NCI-H748 treated with DMSO at 0.1 percent for 48 hours (cell line): ENCODE measurements at places on chromosomes 3 and 15.

GRCh38 chr3:177833332-177833731, 636.0 kb upstream of the TBL1XR1 start:
- peak; percentile 82 for DNase-seq

- no peak for DNase-seq
These were observed 46.5 kb downstream of the BSN start for GRCh38 chr3:49600781-49601180.

DNA sequence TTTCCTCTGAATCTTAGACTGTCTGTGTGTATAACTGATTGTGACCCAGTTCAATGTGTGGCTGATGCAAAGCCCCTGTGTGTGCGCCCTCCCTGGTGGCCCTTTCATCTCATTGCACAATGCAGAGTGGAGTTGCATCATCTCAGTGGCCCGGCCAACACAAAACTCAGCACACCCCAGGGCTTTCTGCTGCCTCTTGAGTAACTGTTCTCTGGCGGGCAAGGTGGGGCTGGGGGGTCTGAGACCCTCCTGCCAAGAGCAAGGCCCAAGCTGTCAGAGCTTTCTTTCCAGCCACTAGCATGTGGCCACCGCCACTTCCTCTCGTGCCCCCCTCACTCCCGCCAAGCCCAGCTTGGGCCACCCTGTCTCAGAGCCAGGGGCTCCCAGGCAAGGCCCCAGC, 80.7 kb upstream of the ALDH1L1 start:
- no peak for DNase-seq

DNA sequence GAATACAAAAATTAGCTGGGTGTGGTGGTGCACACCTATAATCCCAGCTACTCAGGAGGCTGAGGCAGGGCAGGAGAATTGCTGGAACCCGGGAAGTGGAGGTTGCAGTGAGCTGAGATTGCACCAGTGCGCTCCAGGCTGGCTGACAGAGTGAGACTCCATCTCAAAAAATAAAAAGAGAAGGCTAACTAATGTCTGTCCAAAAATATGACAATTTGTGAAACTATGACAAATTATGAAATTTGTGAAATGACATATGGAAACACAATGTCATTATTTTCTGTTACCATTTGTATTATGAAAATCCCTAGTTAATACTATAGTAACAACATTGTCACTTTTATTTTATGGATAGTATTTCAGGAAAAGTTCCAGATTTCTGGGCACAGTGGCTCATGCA, 1306.3 kb upstream of the EPHA6 start:
- no peak for DNase-seq

GRCh38 chr3:31621314-31621713, 88.6 kb downstream of the STT3B start:
- DNase-seq, result no peak

- no peak for DNase-seq
These were observed 98.2 kb downstream of the HHLA2 start for GRCh38 chr3:108394563-108394962.

- no peak for DNase-seq
These were observed 24.4 kb upstream of the ABHD10 start for GRCh38 chr3:111954228-111954990.

DNA sequence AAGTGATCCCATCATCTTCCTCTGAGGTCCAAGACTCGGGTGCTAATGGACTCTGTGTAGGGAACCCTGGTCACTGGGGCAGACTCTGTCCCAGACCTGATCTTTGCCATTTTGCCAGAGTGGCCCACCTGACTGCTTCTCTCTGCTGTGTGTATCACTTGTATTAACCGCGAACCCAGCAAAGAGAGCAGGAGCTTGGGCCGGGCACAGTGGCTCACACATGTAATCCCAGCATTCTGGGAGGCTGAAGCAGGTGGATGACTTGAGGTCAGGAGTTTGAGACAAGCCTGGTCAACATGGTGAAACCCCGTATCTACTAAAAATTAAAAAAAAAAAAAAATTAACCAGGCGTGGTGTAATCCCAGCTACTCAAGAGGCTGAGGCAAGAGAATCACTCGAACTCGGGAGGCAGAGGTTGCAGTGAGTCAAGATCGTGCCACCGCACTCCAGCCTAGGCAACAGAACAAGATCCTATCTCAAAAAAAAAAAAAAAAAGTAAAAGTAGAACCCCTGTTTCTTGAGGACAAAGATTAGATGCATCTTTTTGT, 32.9 kb upstream of the CYP11A1 start:
- no peak for DNase-seq

DNA sequence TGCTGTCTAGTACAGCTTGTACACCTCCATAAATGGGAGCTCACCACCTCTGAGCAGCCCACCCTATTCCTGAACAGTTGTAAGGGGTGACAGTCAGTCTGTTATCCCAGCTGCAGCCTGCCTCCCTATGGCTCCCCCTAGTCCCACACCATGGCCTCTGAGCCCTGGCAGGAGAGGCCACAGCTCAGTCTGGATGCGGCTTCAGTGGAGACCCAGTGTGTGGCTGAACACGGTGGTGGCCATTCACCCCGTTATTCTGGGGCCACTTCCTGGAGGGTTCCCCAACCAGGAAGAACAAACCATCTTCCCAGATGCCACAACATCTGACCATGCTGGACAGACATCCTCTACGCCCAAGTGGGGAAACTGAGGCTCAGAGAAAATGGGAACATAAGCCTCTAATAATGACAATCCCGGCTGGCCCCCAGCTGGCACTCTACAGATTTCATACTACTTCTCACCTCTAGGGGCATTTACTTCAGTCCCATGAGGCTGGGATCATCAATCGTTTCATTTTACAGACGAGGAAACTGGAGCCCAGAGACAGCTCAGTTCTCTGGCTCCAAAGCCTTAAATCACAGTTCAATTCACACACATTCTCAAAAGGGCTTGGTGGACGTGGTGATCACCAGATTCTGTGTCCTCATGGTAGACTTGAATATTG, 9.2 kb upstream of the GRIP2 start:
- no peak for DNase-seq

DNA sequence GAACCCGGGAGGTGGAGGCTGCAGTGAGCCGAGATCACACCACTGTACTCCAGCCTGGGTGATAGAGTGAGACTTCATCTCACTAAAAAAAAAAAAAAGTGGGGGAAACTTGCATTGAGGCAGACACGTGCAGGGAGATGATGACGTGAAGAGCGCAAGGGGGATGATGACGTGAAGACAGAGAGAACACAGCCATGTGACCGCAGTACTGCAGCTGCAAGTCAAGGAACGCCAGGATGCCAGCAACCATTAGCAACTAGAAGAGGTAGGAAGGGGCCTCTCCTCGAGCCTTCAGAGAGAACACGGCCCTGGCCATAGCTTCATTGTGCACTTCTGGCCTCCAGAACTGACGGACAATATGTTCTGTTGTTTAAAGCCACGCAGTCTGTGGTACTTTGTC, 28.3 kb downstream of the RFT1 start:
- no peak for DNase-seq

DNA sequence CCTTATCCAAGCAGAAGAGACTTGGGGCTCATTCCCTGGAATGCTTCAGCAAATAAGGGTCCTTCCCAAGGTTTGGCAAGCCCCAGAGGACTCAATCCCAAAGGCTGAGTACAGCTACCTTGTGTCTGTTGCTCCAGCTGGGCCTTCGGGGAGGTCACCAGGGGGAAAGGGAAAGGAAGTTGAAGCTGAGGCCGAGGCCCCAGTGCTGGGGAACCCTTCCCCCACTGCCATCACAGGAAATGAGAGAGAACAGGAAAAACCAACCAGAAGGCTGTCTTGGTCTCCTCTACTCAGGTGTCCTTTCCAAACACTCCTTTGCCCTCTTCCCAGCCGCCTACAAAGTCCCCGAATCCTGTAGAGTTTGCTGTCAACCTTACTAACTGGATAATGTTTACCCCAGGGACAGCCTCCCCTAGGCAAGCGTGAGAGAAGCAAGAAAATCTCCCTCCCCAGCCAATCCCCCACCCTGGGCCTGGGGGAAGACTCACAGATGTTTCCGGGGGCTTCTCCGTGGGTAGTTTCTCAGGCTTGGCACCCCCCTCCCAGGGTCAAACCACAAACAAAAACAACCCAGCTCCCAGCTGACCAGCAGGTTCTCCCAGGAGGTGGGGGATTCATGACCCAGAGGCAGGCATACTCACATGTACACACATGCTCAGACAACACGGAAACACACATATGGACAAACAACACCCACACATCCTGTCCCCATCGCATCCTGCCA, 5.5 kb downstream of the CSRNP1 start:
- DNase-seq, result no peak

GRCh38 chr3:132669256-132669777, 9.2 kb downstream of the UBA5 start:
- no peak for DNase-seq

GRCh38 chr15:56920367-56920627, 1.9 kb downstream of the TCF12 start:
- no peak for DNase-seq

DNA sequence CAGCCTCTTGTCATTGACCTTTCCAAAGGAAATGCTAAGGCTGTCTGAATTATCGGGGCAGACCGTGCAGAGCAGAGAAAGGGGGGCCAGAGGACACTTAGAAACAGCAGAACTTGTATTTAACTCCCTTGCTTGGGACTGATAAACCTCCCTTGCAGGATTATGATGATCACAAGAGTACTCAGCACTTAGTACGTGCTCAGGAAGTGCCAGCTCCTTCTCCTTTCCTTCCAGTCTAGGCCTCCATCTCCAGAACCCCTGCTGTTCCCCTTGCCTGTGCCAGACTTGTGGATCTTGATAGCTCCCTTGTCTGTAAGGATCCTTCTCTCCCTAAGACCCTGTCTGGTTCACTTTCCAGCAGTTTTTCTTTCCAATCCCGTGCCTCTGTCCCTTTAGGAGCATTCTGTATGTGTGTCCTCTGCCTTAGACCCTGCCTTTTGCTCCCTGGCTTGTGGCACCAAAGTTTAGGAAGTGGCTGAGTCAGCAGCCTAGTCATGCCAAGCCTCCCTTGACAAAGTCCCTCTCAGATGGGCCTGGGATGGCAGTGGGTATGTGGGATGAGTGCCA, 747 bp downstream of the SORD start:
- DNase-seq, result no peak

- no peak for DNase-seq
These were observed 329.7 kb downstream of the RORA start for GRCh38 chr15:60899322-60899966.

DNA sequence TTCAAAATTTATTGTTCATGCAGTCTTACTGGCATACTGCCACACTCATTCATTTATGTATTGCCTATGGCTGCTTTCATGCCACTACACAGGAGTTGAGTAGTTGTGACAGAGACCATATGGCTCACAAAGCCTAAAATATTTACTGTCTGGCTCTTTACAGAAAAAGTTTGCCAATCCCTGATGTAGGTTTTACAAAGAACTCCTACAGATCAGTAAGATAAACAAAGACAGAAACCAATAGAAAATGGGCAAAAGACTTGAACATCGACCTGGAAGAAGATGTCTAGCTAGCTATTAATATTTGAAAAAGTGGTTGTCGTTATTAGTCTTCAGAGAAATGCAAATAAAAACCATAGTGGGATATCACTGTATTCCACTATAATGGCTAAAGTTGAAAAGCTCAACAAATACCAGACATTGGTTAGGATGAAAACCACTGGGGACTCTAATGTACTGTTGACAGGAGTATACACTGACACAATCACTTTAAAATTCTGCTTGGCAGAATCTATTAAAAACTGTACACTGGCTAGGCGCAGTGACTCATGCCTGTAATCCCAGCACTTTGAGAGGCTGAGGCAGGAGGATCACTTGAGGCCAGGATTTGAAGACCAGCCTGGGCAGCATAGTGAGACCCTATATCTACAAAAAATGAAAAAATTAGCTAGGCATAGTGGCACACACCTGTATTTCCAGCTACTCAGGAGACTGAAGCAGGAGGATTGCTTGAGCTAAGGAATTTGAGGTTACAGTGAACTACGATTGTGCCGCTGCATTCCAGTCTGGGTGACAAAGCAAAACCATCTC, 87.7 kb downstream of the NEO1 start:
- DNase-seq, result no peak

DNA sequence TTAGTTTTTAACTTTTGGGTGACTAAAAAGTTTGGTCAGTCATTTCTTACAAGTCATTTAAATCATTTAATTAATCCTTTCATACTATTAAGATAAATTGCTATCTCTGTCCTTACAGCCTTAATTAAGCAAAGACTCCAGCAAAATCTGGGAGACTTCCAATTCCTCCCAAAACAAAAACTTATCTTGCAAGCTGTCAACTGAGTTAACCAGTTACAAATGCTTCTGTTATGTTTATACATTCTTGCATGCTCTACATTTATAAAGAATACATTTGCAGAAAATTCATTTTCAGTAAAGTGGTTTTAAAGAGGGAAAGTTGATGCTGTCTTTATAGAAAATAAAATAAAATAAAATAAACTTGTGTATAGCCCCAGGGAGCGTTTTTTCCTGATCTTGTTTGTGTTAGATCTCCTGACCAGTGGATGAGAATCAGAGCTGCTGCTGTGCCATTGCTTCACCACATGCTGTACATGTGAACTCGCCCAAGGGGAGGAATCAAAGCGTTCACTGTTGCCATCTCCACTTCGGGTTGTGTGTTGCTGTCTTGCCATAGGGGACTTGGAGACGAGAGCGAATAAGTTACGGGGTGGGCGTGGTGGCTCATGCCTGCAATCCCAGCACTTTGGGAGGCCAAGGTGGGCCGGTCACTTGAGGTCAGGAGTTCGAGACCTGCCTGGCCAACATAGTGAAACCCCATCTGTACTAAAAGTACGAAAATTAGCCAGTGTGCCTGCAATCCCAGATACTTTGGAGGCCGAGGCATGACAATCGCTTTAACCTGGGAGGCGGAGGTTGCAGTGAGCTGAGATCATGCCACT, 5.5 kb downstream of the CCR4 start:
- no peak for DNase-seq

DNA sequence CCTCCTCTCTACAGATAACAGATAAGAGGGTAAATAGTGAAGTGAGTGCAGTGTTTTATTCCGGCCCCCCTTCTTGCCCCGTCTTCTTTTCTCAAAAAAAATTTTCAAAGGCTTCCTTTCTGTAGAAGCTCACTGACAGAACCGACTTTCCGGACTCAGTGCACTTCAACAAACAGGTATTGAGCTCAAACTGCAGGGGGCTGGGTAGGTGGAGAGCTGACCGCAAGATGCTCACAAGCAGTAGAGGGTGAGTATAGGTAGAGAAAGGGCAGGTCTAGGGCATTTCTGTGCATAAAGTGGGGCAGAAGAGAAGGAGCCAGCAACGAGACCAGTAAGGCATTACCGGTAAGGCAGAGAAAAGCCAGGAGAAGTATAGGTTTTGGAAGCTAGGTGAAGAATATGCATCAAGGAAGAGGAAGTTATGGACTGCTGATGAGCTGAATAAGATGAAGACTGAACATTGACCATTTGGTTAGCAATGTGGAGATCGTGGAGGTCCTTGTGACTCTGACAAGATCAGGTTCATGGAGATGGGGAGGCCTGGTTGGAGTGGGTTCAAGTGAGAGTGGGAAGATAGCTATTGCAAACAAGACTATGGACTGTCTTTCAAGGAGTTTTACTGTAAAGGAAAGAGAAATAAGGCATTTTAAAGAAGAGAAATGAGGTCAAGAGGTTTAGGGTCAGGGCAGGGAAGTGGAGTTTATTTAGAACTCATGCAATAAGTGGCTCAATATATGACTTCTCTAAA, 97.4 kb downstream of the ST6GAL1 start:
- no peak for DNase-seq

- DNase-seq, result no peak
These were observed 473.9 kb upstream of the PPP2R3A start for GRCh38 chr3:135491491-135492205.
